ENCODE measurements at places on chromosomes 2 and 18.

- DNase-seq = no peak
These were observed 44.9 kb downstream of the LMAN2L start for GRCh38 chr2:96694816-96695455.

- no peak for DNase-seq
These were observed 591.9 kb downstream of the SLC4A3 start for GRCh38 chr2:220219371-220219770.

GRCh38 chr2:66170744-66171330 lies 264.1 kb upstream of the MEIS1 start:
- DNase-seq = no peak

DNA sequence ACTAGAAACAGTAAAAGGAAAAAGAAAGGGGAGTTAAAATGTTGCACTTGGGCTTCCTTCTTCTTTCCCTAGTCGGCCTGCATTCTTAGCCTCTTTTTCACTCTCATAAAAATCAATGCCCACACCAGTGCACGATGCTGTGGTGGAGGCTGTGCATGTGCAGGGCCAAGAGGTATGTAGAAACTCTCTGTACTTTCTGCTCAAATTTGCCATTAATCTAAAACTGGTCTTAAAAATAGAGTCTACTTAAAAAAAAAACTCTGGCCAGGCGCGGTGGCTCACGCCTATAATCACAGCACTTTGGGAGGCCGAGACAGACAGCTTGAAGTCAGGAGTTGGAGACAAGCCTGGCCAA lies 11.1 kb downstream of the TRAPPC8 start:
- DNase-seq = no peak

DNA sequence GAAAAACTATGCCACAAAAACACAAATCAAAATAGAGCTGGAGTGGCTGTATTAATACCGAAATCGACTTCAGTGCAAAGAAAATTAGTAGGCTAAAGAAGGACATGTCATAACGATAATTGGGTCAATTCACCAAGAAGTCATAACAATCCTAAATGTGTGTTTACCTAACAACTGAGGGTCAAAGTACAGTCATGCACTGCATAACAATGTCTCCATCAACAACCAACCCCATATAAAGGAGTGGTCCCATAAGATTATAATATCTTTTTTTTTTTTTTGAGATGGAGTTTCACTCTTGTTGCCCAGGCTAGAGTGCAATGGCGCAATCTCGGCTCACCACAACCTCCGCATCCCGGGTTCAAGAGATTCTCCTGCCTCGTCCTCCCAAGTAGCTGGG lies 87.5 kb downstream of the NAB1 start:
- DNase-seq = no peak

GRCh38 chr2:47339745-47340541 lies 63.0 kb upstream of the MSH2 start:
- DNase-seq = no peak

GRCh38 chr2:6832596-6833299 lies 33.0 kb downstream of the CMPK2 start:
- no peak for DNase-seq

- DNase-seq = no peak
These were observed 9.1 kb upstream of the ATG16L1 start for GRCh38 chr2:233242231-233242927.

DNA sequence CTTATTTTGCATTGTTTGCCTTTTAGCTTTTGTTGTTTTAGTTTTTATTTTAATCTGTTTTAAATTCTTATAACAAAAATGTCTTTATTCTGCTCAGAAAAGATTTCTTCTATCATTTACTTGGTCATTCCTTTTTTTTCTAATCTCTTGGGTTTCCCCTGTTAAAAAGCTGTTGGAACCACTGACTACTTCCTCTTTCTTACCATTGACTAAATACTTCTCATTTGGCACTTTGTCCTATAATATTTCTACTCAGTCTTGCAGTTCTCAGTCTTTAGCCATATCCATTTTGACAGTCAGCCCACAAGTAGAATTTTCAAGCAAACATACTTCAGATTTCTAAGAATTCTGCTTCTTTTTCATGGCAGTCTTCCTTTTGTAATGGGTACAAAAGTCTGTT lies 567.2 kb downstream of the SATB2 start:
- DNase-seq = no peak

- no peak for DNase-seq
These were observed 13.0 kb upstream of the DAPL1 start for GRCh38 chr2:158782136-158782535.

DNA sequence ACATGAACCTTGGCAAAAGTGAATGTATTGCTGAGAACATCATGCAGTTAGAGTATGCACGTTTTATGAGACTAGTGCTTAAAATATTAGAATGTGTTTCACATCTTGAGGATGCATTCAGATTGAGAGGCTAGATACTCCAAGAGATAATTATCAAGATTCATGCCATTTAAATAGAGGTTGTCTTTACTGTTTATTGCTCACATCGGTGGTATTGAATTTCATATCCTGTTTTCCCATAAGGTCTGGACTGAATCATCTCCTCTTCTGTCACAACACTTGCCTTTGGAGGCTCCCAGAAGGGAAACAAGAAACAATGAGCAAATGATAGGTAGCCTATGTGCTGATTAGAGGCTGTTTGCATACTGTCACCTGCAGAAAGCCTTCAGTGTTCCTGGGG lies 83.8 kb downstream of the CLHC1 start:
- no peak for DNase-seq

DNA sequence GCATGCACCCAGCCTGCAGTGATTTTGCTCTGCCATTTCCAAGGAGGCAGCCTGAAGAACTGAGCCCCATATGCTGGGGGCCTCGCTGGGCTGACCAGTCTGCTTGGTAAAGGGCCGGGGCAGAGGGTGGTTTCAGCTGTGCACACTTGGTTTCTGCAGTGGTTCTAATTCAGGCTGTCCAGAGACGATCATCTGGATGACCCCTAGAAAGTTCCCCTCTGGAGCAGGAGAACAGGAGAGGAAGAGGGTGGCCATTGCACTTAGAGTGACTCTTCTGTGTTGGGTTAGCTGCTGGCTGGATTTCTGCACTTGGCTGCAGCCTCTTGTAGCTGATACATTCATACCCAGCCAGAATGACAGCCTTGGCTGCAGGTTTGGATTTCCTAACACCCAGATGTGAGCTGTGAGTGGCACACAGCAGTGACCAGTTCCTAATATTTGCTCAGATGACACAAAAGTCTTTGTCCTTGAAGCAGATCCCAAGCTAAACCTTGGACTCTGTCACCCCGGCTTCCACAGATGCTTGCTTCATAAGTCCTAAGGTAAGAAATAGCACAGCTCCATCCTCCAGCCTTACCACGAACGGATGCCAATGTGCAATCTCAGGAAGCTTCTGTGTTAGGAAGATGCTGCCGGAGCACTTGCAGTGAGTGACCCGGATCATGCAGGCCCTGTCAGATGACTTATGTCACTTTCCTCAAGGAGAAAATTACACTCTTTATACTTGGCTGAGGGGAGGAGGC lies 105.6 kb downstream of the HNRNPLL start:
- no peak for DNase-seq

DNA sequence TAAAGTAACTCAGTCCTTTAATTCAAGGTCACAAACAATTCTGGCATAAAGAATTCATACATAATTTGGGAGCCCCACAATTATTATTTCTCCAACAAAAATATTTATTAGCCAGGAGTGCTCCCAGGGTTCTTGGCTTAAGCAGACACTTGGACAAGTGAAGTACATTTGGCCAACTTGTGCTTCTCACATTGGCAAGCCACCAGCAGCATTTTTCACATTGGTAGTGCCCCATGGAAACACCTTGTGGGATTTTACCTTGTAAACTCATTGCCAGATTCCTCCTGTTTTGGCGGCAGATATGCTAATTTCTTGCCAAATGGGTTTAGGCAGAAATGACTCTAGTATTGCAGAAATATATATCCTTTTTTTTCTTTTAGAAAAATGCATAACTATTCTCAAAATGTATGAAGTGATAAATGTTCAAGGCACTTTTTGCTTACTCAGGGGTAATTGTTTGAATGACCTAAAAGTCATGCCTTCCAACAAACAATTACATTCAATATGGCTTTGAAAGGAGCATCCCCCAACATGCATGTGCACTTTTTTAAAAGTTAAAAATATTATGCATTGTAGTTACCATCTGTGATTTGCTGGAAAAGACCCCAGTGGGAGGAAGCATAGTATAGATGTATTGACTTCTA lies 113.5 kb downstream of the CSRNP3 start:
- no peak for DNase-seq

GRCh38 chr2:121489284-121489683 lies 41.4 kb upstream of the RNU4ATAC start:
- DNase-seq = no peak

- DNase-seq = no peak
These were observed 35.0 kb downstream of the TSN start for GRCh38 chr2:121790276-121790956.

GRCh38 chr18:13442451-13442850 lies 223.9 kb downstream of the LDLRAD4 start:
- DNase-seq = no peak

DNA sequence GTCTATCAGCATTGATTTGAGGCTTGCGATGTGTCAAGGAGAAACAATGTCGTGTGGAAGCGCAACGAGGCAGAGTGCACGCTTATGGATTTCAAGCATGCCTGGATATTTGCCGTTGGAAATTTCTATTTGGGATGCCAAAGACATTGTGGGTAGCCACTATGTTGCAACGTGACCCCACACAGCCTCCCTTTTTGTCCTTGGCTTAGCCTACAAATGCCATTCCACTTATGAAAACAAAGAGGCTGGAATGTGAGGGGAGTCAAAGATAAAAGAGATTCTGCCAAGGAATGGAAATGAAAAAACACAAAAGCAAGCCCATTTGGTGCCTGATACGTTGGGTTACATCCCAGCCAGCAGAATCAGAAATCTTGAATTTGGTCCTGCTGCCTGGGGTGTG lies 721.2 kb downstream of the GALR1 start:
- DNase-seq = no peak

DNA sequence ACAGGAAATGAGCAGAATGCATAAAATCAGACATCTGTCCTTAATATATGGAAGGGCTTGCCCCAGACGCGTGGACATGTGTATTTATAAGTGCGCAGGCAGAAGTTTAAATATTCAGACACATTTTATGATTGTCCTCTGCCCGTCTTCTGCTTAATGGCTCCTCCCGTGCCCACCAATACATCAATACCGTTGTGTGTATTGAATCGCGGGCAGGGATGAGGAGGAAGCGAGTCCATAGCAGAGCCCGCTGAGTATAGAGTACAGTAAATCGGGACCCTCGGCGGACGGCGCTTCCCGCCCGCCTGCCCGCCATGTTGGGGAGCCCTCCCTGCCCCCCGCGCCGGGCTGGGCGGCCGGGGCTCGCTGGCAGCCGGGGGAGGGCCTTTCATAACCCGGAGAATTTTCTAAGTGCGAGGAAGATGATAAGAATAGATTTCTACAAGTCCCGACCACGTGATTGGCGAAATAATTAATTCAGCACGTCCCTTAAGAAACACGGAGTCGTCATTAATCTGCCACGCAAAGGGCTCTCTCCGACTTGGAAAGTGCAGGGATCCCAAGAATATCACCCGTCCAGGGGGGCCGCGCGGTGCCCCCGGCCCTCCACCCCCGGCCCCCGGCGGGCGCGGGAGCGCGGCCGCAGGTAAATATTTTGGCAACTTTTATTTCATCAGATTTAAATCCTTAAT lies at the start of gene HOXD3:
HOXD3 (plus strand) TSS at position 501 of the 692 bp plus-strand sequence. CDS start 11,808 bp downstream, outside the sequence.
- no peak for DNase-seq

DNA sequence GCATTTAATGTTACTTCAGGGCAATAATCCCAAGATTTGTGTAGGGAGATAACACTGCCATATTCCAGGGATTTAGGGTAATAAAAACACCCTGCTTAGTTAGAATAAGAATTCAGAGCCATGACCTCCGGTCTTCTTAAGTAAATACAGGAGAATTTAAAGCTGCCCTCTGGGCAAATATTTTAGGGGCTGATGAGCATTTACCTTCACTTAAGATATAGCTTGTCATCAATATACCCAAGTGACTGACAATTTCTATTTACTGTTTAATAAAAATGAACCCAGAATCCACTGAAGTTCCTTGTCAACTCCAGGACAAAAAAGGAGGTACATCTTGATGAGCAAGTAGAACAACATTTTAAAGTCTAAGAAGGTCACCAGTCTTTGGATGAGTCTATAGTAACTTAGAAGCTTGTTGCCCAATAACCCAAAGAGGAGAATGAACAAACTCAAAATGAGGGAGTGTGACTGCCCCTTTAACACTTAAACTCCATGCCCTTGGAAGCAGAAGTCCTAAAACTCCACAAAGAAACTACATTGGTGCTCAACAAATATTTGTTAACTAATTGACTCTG lies 24.3 kb upstream of the IKZF2 start:
- no peak for DNase-seq

- DNase-seq = no peak
These were observed 141.8 kb downstream of the ACKR3 start for GRCh38 chr2:236711440-236711839.

DNA sequence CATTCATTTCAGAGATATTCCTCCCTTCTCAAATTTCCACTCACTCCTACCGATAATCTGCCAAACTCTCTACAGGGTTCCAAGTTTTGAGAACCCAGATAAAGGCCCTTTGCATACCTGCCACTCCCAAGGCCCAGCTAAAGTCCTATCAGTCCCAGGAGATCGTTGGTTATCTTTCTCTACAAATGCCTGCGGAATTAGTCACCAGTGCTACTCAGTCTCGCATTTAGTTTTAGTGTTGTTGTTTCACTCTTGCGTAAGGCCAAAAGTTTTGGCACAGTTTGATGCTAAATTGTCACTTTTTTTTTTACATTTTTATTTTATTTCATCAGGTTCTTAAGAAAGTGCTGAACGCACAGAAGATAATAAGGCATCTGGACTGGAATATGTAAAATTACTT lies 29.2 kb upstream of the SETBP1 start:
- DNase-seq = no peak

GRCh38 chr18:42758852-42759251 lies 356.6 kb downstream of the RIT2 start:
- no peak for DNase-seq

GRCh38 chr2:44333994-44334393 lies 27.3 kb downstream of the PREPL start:
- DNase-seq = no peak

All from CMK (cell line).